ENCODE measurements at places on chromosomes 5 and 9. TPM values are rescaled to one million over a fixed set of nuclear protein-coding genes. Genes with fewer than 3 reads are reported as not detected.
A peak's percentile ranks its signal among the peaks of the same experiment; 100 is the strongest.

DNA sequence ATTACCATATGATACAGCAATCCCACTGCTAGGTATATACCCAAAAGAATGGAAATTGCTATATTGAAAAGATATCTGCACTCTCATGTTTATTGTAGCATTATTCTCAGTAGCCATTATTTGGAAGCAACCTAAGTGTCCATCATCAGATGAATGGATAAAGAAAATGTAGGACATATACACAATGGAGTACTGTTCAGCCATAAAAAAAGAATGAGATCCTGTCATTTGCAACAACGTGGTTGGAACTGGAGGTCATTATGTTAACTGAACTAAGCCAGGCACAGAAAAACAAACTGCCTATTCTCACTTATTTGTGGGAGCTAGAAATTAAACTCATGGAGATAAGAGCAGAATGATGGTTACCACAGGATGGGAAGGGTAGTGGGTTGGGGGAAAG, 63.1 kb upstream of the TTC23L start:
- DNase-seq = no peak

DNA sequence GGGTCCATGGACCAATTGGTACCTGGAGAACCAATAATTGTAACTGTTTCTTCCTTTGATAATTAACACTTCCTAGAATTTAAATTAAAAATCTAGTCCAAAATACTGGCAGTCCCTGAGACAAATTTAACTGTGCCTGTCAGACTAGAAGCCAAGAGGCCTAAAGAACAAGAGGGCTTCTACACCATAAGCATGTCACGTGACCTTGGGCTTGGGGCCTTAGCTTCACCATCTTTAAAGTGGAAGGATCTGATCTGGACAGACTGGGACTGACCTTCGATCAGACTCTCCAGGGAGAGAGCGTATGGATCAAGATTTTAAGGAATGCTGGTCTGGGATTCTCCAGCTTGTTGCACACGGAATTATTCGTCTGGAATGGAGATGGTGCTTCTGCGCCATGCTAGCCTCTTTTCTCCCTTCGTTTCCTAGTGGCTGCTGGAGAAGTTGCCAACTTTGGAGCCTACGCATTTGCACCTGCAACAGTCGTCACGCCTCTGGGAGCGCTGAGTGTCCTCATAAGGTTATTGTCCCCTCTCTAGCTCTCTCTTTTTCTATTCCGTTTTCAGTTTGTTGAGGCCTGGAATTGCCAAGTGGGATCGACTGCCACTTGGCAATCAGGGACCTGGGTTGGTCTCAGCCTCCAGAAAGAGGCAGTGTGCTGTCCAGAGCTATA, 8.4 kb downstream of the NIPAL4 start:
- DNase-seq = no peak

DNA sequence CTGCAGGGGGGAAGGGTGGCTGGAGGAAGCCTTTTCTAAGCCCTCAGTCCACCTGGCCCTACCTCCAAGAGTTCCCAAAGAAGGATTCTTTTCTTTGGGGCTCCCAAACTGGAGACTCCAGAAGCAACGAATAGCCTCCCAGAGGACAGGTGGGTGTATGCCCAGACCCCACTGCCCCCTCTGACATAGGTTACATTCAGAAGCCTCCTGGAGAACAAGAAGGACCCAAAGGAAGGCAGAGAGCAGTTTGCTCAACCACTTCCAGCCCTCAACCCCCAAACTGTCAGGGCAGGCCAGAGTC, 10.3 kb downstream of the HK3 start:
- no peak for DNase-seq

DNA sequence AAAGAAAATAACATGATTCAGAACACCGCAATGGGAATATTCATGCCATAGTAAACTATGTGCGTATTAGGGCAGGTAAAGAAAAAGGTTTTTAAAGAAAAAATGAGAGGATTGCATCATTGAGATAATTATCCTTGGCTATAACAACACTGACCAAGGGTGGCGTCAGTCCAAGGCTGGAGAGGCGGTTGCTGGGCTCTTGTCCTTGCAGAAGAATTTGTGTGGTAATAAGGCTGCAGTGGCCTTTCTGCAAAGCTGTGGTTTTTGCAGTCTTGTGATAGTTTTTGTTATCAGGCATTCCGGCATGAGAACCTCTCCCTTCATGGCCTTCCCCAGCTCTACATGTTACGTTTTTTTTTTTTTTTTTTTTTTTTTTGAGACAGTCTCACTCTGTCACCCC, 14.0 kb downstream of the BOD1 start:
- DNase-seq = peak; percentile 42

GRCh38 chr5:310941-311434, 10.5 kb upstream of the AHRR start:
- no peak for DNase-seq

DNA sequence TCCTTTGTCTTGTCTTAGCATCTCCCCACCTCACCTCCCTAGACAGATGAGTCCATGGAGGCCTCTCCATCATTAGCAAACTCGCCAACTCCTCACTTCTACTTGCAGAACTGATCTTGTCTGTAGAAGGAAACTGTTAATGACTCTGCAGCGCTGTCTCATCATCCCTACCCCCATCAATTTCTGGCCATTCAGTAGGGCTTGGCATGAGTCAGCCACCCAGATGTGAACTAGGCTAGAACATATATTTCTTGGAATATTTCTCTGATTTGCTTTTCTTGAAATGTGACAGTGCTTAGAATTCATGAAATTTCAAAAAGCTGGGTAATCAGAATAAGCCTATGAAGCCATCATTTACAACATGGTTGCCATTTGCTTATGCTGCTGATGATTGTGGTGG, 1125.0 kb upstream of the DMAC1 start:
- no peak for DNase-seq

DNA sequence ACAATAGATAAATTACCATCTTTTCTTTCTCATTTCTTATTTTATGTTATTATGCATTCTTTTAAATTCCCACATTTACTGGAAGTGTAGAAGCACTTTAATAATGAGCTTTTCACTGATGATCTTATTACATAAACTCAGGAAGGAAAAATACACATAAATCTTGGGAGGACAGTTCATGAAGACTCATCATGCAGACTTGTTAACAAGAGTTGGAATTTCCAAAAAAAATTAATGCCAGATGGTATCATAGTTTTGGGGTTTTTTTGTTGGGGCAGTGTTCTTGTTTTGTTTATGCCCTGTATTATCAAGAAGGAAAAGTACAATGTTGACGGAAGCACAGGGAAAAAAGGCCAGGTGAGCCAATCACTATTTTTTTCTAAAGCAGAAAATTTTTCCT, 35.1 kb downstream of the CEMIP2 start:
- no peak for DNase-seq

DNA sequence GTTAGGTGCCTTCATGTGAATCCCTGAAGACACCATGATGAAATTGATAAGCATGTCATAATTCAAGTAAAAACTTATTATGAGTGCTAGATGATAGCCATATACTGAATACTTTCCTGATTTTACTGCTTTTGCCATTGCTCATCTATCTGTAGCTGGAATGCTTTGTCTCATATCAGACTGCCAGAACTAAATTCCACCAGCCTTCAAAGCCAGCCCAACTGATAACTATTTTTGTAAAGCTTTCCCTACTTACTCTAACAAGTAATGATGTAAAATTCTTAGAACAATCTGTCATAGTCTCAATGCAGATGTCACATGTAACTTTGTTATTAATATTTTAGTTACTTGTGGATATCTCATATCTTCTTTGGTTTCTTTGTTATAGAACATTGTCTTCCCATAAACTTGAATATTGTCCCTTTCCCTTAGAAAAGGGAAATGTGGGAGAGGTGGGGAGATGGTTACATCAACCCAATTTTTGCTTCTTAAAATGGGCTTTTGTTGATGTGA, 128.3 kb downstream of the ZCCHC7 start:
- DNase-seq = no peak

- no peak for DNase-seq
These were observed 8.4 kb upstream of the SLC6A3 start for GRCh38 chr5:1453613-1454012.

DNA sequence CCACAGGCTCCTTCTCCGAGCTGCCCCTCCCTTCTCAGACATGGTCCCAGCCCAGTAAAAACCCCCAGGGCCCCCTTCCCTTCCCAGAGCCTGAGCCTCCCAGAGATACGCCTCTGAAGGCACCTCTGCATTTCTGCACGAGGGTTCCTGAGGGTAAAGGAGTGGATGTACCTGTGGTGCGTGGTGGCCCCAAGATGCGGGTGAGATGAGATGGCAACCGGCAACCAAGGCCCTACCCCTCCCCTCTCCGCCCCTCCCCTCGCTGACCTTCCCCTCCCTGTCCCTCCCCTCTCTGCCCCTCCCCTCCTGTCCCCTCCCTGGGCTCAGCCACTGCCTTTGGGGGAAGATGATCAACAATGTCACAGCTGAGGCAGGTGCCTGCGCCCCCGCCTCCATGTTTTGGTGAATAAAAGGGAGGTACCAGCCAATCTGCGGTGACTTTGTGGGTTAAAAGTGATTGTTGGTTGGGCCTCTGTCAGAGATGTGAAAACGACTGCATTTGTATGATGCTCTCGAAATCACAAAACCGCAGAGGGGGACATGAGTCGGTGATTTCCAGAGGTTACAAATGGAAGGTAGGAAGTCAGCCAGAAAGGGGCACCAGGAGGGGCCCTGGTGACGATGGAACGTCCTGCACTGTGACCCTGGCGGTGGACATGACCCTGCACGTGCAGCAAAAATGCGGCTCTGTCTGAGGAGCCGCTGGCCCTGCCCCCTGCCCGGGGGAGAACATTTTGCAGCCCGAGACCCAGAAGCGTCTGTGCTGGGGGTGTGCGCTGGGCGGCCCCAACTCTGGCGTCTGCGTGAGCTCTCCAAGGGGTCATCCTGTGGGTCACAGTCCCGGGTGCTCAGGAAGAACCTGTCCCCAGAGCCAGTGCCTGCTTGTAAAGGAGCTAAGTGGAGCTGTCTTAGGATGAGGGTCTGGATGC, 3.7 kb downstream of the LCN9 start:
- DNase-seq = no peak

DNA sequence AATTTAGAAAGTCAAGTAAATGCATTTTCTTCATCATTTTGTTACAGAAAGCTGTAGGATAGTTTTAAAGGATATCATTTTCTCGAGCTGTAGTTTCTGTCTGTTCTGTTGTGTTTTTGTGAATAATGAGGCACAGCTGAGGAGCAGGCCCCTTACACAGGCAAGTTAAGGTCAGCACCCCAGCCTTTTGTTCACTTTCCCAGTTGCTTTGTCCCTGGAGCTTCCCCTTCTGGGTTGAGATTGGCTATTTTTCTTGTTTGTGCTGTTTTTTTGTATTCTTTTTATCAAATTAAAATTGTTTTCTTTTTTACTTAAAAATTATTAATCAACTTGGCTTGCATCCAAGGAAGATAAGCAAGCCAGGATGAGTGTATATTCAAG, 213.8 kb upstream of the ACTBL2 start:
- DNase-seq = no peak

GRCh38 chr9:7436754-7437153, 362.8 kb downstream of the DMAC1 start:
- no peak for DNase-seq

TEX48 gene
- total RNA-seq = not detected

ZBTB26 gene
- 6.2 TPM for total RNA-seq

RARS1 gene
- total RNA-seq = 53.0 TPM

CCDC187 gene
- not detected for total RNA-seq

SMIM33 gene
- total RNA-seq = not detected

SEC16A gene
- total RNA-seq = 40.8 TPM

GABRG2 gene
- not detected for total RNA-seq

HINT1 gene
- 142 TPM for total RNA-seq

MGAT1 gene
- total RNA-seq = 133 TPM

NME5 gene
- 1.9 TPM for total RNA-seq

MOB3B gene
- total RNA-seq = 1.2 TPM

ISCA1 gene
- 55.6 TPM for total RNA-seq

PAEP gene
- total RNA-seq = not detected

MYORG gene
- 6.0 TPM for total RNA-seq
